A549 treated with Mapracorat at 1 μM for 4 hours (cell line): ENCODE measurements at places on chromosomes 6 and 20. TPM values are rescaled to one million over a fixed set of nuclear protein-coding genes. Genes with fewer than 3 reads are reported as not detected.

The SLC32A1 gene
- not detected in 5 replicates for total RNA-seq

The BPIFB2 gene
- total RNA-seq, result not detected in 5 replicates

The TASP1 gene
- total RNA-seq, result 8.8 to 11.9 TPM (median 9.8 TPM) in 5 replicates

The HTR1E gene
- not detected in 5 replicates for total RNA-seq

The PLA2G7 gene
- total RNA-seq, result not detected in 5 replicates

The WFDC2 gene
- not detected in 5 replicates for total RNA-seq

The ZNF292 gene
- 2.1 to 4.0 TPM (median 3.1 TPM) in 5 replicates for total RNA-seq

The LPA gene
- 0.02 to 0.17 TPM (median 0.06 TPM) in 4 of 5 replicates, not detected in the other for total RNA-seq

The CCN5 gene
- total RNA-seq, result 25.9 to 39.9 TPM (median 27.5 TPM) in 5 replicates

The DEFB128 gene
- not detected in 5 replicates for total RNA-seq

The KIZ gene
- total RNA-seq, result 4.1 to 5.0 TPM (median 4.4 TPM) in 5 replicates

The TNNC2 gene
- total RNA-seq, result 0.28 TPM in 1 of 5 replicates, not detected in the others

The PBOV1 gene
- total RNA-seq, result not detected in 5 replicates

The DLL1 gene
- total RNA-seq, result 0.12 to 0.35 TPM (median 0.15 TPM) in 5 replicates

The MAP3K7 gene
- total RNA-seq, result 11.1 to 12.9 TPM (median 12.3 TPM) in 5 replicates

The PGC gene
- total RNA-seq, result not detected in 5 replicates
